Stimulated activated CD8-positive, alpha-beta memory T cell treated with anti-CD3 and anti-CD28 coated beads, Interleukin-7, amount 100 ng/mL, for 24 hours (primary cell): ENCODE measurements at places on chromosomes 11 and 22.

DNA sequence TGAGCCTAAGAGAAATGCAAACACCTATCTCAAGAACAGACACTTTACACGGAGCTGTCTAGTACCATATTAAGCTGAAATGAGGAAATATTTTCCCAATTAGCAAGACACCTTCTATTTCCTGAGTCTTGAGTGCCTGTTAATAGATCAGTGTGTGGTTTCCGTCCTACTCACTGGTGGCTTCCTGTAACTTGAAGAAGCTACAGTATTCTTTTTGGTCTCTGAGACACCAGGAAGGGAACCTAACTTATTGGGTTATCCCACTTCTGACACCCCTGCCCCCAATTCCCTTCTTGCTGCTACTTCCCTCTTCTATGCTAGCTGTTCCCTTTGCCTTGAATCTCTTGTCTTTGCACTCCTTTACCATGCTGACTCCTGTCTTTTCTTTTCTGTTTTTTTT lies 92.7 kb downstream of the FDX1 start:
- no peak for DNase-seq

DNA sequence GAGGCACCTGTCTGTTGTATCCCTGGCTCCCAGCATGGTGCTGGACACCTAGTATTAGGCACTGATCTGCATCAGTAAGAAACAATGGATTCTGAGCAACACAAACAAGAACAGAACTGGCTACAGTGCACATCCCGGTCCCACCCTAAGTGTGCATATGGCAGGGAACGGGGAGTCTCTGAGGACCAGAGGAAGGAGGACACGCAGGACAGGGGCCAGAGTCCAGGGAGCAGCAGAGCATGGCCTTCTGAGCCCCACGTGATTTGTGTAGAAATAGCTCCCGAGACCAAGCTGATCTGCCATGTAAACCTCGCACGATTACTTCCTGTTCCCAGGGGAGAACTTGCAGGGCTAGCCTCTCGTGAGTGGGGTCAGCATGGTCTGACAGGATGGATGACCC lies 12.7 kb upstream of the SNX32 start:
- DNase-seq: no peak

- DNase-seq: no peak
Measured at GRCh38 chr11:89495951-89496350, 4.8 kb upstream of the NOX4 start.

- DNase-seq: no peak
Measured at GRCh38 chr11:121412711-121413415, 39.3 kb upstream of the SORL1 start.

DNA sequence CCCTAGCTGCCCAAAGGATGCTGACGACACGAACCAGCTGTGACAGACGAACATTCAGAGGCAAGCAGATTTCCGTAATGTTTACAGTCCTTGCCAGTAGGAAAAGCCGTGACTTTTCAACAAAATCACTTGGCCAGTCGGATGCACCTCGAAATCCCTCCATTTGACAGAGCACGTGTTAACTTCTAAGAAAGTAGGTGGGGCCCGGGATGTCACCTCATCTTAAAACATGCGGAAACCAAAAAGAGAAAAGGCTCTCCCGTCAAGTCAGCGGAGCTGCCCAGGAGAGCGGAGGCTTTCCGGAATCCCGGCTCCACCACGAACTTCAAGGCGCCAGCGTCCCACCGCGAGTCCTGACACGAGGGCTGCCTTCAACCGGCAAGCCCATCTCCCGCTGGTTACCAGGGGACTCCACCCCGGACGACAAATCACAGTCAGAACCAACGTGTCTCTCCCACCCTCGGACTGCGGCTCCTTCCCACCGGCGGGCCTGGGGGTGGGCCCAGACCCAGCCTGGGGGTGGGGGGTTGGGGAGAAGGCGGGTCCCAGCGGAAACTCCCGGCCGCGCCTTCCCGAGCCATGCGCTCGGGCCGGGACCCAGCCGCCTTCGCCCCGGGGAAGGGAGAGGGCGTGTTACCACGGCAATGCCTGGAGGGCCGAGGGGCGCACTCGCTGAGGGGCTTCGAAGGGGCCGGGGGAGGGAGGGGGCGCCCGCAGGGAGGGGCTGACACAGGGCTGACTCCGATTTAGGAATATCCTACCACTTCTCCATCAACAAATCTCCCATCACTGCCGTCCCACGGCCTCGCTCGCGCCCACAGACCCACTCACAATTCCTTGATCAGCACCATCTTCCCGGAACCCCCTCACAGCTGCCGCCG lies 475 bp downstream of the PITPNB start:
- peak; percentile 26 for DNase-seq

DNA sequence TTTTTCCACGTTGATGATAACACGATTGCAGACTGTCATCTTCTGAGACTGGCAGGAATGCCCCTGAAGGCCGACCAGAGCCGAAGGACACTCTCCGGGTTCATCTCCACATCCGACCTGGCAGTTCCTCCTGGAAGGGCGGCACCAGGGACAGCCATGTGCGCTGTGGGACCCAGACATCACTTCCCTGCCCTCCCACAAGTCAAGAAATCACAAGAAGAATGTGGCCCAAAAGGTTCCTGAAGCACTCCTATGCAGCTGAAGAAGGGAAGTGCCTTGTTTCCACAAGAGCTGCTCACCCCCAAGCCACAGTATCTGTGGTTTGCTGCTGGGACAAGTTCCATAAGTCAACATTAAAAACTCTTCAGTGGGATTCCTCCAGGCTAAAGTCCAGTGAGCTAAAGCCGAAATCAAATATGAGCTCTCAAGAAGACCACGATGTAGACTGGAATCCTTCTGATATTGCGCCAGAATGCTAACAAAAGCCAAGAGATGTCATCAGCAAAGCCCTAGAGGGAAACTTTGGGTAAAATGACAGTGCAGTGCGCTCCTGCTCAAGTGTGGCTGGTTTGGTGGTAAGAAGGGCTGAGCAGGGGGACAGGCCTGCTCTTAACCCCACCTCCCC lies 21.2 kb downstream of the PACSIN2 start:
- no peak for DNase-seq

DNA sequence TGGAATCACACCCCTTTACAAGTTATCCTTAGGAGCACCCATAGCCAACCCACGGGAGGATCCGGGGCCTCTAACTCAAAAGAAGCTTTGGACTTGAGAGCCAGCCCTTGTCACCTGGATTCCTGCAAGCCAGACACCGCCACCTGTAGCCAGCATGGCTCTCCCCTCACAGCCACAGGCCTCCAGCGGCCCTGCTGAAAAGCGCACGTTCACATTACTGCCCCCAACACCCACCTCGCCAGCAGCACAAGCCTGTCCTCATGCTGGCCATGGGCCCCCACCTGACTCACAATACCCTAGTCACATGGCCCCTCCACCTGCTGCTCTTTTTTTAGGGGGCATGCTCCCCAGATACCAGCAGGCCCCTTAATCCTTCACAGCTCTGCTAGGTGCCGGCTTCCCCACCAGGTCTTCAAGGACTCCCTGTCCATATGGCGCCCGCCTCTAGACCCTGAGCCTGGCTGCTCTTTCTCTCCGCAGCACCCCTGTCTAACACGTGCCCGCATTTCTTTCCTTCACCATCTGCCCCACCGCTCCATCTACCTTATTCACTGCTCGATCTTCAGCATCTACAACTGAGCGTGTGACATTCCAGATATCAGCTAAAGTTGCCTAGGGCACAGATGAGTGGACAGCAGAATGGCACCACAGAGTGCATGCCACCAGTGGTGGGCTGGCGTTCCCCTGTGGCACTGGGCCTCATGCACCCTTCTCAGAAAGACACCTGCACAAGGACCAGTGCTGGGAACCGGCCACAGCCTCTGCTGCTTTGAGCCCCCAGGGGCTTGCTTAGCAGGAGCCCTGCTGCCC lies 6.6 kb downstream of the CARS1 start:
- no peak for DNase-seq

GRCh38 chr11:21511835-21512440 lies 680.9 kb upstream of the ANO5 start:
- DNase-seq: peak; percentile 7

DNA sequence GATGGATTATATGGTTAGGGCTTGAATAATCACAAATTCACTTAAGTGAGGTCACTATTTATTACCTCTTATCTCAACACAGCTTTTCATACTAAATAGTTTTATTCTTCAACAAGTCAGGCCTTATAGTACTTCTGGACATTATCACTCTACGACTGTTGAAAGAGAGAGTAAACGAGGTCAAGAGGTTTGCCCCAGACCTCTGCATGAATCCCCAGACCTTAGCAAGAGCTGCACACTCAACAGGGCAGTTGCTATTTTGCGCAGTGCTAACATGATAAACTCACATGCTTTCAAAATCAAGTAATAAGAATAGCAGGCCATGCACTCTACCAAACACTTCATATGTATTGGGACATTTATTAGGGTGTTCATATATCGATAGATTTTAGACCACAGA lies 60.5 kb downstream of the DDI1 start:
- no peak for DNase-seq

DNA sequence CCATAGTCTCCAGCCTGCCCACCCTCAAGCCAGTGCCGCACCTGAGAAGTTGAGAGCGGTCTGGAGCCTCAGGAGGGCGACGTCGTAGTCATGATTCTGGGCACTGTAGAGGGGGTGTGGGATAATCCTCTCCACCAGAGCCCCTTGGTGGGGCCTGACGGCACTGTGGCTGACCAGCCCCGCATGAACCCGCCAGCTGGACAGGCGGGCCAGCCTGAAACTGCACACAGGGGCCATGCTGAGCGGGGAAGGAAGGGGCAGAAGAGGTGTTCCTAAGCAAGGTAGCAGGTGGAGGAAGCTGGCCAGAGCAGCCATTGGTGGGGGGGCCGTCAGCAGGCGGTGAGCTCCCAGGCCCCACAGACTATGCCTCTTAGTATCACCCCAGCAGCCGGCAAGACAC lies 13.1 kb downstream of the TMPRSS5 start:
- no peak for DNase-seq

- no peak for DNase-seq
Measured at GRCh38 chr22:36379593-36380361, 8.0 kb downstream of the MYH9 start.

DNA sequence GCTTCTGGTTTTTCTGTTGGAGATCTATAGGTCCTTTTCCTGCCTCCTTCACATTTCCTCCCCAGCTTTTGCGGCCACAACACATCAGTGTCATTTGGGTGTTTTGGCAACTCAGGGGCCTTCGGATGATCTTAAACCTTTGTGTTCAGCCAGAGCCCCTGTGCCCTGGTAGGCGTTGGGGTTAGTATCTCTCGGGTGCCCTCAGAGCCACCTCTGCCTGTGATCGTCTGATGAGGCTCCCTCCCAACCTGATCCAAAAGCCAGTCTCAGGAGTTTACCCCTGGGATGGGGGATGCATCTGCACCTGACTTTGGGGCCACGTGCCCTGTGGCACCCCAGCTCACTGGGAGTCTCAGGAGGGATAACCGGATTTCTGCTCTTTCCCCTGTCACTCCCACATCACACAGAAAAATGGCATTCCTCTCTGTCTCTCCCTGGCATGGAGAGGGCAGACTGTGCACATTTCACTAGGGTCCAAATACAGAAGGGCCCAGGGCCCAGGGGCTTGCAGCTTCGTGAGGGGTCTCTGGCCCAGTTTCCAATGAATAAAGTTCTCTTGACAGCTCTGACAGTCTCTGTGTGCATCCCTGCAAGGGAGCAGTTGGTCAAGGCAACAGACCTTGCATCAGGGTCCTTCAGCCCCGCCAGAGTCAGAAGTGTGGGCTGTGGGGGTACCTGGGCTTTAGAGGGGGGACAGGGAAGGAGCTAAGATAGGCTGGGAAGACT lies 2.6 kb downstream of the RNF26 start:
- no peak for DNase-seq

DNA sequence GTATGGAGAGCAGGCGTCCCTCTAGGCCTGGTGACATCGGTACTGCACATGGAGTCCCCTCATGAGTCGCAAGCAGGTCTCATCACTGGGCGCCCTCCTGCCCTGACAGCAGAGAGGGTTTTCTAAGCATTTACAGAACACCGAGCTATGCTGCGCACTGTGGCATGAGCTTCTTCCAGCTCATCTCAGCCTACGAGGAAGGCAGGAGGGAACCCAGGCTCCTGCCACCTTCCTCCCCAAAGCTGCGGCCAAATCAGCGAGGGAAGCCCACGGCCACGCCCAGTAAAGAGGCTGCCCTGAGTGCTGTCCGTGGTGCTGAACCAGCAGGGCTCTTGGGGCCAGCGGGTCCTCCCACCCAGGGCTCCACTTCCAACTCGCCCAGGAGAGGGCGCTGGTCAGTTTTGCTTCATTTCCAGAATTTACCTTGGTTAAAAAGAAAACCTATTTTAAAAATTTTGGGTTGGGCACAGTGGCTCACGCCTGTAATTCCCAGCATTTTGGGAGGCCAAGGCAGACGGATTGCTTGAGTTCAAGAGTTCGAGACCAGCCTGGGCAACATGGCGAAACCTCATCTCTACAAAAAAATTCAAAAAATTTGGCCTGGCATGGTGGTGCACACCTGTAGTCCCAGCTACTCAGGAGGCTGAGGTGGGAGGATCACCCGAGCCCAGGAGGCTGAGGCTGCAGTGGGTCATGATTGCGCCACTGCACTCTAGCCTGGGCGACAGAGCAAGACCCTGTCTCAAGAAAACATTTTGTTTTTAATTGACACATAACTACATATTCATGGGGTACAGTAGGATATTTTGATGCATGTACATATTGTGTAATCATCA lies 34.2 kb downstream of the PHF21B start:
- DNase-seq: peak; percentile 41

DNA sequence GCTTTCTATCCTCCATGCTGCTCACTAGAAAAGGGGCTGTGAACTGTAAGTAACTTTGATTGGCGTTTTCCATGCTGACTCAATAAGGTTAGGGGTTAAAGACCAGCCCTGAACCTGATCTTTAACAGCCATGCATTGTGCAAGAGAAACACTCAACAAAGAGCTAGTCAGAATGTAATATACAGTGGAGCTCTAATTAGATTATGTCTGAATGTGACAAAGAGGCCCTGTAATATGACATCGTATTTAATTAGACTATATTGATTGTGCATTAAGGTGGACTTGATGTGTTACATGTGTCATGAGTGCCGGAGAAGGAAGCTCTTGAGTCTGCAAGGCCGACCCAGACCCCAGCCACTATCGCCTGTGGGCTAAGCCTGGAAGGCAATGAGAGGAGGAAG lies 70.5 kb downstream of the PKNOX2 start:
- DNase-seq: no peak

- no peak for DNase-seq
Measured at GRCh38 chr11:27029966-27030365, 10.6 kb upstream of the BBOX1 start.

DNA sequence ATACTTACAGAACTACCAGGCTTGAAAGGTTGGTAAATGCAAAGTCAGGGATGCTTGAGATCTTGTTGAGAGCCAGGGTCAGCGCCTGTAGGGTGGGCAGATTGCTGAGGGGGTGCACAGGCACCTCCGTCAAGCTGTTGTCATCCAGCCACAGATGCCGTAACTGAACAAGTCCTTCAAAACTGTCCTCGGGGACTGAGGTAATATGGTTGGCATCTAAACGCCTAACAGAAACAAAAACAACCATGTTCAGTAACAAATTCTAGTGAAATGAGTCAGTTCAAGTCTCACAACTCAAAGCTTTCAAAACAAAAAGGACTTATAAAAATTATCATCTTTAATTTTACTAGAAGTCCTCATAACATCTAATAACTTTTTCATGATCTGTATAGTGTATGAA lies 22.2 kb upstream of the CCDC34 start:
- no peak for DNase-seq
